ENCODE measurements at places on chromosomes 2 and 18.

- no peak for DNase-seq
Observed at GRCh38 chr18:3660739-3661515, 211.0 kb downstream of the TGIF1 start.

DNA sequence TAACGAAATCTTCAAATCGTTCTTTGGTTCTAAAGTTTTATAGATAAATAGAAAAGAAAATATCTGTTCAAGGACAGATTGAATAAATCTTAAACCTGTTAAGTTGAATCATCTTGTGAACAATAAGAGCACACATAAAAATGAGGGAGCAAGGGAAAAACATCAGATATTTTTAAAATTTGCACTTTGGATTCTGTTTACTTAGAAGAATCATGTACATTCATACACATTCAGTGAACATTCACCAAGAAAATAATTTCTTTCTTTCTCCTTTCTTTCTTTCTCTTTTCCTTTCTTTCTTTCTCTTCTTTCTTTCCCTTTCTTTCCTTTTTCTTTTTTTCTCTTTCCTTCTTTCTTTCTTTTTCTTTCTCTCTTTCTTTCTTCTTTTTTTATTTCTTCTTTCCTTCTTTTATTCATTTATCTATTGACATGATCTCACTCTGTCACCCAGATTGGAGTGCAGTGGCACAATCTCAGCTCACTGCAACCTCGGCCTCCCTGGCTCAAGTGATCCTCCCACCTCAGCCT lies 164.9 kb downstream of the PDE1A start:
- no peak for DNase-seq

DNA sequence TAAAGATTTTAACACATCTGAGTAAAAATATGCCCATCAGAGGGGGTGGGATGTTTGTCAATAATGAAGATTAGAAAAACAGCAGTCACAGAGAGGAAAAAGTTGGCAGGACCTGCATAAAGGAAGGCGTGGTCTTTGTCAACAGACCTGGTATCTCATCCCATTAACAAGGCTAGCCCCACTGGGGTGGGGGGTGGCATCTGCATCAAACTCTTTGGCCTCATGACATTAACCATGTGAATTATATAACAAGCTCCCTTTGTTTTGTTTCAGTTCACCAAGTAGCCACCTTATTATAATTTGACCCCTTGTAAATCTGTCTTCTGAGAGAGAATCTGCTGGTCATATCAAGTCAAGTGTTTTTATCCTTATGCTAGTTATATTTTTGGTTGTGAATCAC lies 28.8 kb downstream of the NEMP2 start:
- peak; percentile 98 for DNase-seq

DNA sequence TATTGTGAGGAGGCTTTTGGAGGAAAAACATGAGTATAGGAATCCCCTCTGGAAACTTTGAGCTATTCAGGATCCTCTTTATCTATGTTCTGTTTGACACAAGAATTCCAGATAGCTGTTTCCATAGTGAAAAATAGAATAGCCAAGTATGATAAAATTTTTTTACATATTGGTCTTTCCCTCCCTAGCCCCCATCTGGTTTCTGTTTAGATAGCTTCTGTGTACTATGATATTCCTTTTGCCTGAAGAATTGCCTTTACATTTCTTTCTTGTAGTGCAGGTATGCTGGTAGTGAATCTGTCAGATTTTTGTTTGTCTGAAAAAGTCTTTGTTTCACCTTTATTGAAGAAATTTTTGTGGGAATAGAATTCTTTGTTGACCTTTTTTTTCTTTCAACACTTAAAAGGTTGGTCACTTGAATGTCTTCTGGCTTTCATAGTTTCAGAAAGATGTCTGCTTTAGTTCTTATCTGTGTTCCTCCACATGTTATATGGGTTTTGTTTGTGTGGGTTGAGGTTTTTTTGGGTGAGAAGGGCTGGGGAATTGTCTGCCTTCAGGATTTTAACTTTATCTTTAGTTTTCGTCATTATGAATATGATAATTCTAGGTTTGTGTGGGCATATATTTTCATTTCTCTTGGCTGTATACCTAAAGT lies 29.9 kb upstream of the FBLN7 start:
- no peak for DNase-seq

GRCh38 chr2:143828763-143829537 lies 691.0 kb downstream of the ZEB2 start:
- no peak for DNase-seq

- no peak for DNase-seq
Observed at GRCh38 chr18:2979129-2979528, 33.8 kb downstream of the LPIN2 start.

DNA sequence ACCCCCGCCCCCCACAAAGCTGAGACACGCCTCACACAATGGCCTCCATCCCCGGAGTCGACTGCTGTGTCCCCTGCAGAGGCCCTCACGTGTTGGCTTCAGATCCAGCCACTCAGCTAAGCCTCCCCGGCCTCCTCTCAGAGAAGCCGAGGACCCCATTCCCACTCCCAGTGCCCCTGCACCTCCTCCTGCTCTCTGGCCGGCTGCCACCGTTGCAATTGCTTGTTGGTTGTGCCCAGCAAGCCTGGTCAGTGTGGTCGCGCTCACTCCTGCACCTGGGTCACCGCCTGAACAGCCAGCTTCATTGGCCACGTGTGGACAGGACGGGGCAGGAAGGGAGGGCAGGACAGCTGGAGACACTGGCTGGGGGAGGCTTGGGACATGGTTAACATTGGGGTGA lies 191.5 kb upstream of the SALL3 start:
- no peak for DNase-seq

- DNase-seq: peak; percentile 5
Observed at GRCh38 chr2:178804791-178805190, 2.4 kb downstream of the TTN start.

- DNase-seq: no peak
Observed at GRCh38 chr2:236910781-236911495, 174.8 kb upstream of the COPS8 start.

DNA sequence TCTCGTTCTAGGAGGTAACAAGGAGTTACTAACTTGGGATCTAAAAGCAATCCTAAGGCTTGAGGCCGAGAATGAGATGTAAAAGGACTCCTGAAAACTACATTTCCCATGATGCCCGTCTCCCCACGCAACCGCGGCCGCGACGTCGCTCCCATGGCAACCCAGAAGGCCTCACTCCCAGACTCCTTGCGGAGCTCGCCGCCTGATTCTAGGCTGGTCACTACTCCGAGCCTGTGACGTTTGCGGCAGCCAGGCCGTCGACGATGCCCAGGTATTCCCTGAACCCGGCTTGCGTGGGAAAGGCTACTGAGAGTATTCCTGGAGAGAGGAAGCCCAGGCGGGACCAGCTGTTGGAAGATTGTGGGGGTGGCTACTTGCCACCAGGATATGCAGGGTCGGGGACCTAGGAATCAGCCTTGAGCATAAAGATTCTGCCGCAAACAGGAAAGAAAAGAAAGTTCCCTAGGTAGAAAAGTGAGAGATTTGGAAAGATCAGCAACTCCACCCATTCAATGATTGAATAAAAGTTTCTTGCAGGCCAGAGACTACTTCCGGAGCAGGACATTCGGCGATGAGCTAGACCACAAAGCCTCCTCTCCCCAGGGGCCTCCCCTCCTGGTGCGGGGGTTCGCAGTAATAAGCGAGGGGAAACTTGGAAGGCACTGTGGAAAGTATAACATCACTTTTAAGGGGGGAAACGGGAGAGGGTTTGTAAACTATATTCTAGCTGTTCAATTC lies at the start of gene DYNC2LI1:
Gene DYNC2LI1 (plus strand): TSS at position 164 of the 738 bp plus-strand sequence. CDS start 100 bp downstream, at position 264.
- peak; percentile 70 for DNase-seq

DNA sequence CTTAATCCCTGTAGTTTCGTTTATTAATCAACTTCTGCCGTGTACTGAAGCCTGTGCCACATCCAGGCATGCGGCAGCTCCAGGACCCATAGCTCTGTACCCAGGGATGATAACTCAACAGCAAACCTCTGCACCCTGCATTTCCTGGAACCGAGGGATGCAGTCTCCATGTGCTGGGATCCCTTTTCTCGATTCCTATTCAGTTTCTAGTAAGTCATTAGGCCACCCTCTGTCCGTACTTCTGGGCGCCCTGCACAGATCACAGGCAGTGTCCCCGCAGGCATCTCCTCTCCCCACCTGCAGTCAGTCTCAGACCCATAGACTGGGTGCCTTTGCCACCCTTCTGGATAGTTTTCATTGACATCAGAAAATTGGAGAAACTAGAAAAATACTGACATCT lies 18.8 kb downstream of the TMEM18 start:
- DNase-seq: no peak

- no peak for DNase-seq
Observed at GRCh38 chr2:17375262-17375661, 143.0 kb downstream of the RAD51AP2 start.

DNA sequence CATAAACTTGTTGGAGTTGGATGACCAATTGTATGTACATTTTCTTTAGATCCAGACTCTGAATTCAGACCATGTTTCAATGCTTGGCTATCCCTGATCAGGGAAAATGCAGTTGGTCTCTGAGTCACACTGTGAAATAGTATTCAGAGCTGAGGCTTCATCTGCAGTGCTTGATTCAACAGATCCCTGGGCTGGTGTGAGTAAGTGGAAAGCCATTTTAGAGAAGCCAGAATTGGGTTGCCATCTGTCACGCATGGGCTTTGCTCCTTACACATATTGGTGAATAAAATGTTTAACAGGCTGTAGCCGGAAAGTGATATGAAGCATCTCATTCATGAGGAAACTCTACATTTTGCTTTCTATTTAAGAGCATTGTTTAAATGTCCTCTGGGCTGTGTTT lies 50.0 kb upstream of the ACYP2 start:
- no peak for DNase-seq

All from NCI-H748 treated with DMSO at 0.1 percent for 48 hours (cell line).